T-helper 1 cell (primary cell): ENCODE measurements at places on chromosomes 5 and 9.

- DNase-seq: no peak
These were observed 634.0 kb downstream of the IRX1 start for GRCh38 chr5:4229414-4230292.

GRCh38 chr5:172008111-172008455 is 1.6 kb upstream of the FBXW11 start:
- DNase-seq: no peak

GRCh38 chr9:130448035-130448624 is 3.4 kb downstream of the ASS1 start:
- DNase-seq: no peak

DNA sequence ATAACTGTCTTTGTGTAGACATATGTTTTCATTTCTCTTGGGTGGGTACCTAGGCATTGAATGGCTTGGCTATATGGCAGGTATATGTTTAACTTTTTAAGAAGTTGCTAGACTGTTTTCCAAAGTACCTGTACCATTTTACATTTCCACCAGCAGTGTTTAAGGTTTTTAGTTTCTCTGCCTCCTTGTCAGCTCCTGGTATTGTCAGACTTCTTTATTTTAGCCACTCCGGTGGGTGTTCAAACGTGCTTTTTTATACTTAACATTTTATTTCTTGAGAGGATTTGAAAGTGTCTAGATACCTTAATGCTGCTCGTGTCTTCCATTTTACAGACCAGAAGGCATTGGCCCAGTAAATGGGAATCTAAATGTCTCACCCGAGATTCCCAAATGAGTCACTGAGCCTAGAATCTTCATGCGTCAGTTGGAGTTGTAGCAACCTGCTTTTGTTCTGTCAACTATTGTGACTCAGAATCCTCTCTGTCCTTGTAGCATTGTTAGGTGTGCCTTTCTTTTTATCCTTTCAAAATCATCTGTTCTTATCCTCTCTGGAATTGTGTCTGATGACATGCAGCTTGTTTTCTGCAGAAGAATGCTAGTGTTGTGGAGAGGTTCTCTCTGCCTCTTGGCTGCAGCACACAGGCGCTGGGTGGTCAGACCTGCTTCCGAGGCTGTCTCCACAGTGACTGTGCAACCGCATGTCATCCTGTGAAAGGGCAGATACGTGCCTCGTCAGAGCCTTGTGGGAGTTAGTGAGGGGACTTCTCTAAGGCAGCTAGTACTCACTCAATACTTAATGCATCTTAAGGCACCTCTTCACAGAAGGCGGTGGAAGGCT is 291.8 kb downstream of the AOPEP start:
- DNase-seq: no peak

DNA sequence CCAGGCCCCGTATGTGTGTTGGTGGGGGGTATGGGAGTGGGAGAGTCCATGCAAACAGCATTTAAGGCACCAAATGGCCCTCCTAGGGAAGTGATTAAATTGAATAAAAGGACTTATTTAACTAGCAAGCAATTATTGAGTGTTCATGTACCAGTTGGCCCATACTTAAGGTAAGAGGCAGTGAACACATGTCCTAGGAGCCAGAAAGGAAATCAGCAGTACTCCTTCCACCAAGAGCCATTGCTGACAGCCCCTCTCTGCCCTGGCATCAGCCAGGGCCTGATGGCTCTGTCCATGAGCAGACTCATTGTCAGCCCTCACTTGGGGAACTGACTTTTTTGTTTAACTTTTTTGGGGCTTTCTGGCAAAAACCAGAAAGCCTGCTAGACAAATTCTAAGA is 10.4 kb upstream of the SHROOM1 start:
- no peak for DNase-seq

DNA sequence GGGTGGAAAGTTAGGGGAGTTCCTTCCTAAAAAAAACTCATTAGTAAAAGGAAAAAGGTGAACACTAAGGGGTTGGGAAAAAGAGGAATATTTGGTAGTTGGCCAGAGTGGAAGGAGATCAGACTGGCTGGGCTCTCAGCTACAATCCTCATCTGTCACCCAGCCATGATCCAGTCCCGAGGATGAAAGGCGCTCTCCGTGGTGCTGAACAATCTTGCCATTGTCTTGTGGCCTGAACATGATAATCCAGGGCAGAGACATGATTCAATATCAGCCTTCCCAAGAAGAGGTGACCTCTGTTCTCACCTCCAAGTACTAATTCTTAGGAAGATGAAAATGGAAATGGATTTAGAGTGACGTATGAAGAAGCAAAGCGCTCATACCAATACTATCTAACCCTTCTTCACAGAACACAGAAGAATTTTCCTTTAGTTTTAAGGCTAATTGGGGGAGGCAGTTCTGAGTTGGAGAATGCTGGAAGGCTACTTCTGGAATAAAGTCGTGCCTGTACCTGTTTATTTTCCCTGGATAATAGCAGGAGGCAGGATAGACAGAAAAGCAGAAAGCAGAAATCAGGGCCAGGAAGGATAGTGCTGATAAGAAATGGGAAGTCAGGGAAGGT is 36.6 kb upstream of the MYORG start:
- no peak for DNase-seq
